ENCODE measurements at places on chromosomes 4 and X. TPM values are rescaled to one million over a fixed set of nuclear protein-coding genes. Genes with fewer than 3 reads are reported as not detected.

CXCL11 gene
- not detected for polyA plus RNA-seq

CLCN4 gene
- 14.7 TPM for polyA plus RNA-seq

CXCL6 gene
- polyA plus RNA-seq: not detected

FAT4 gene
- 12.5 TPM for polyA plus RNA-seq

FAM114A1 gene
- 53.5 TPM for polyA plus RNA-seq

LINC00632 gene
- 5.9 TPM for polyA plus RNA-seq

PPP1R2C gene
- not detected for polyA plus RNA-seq

HEPH gene
- polyA plus RNA-seq: 6.4 TPM

LANCL3 gene
- 0.26 TPM for polyA plus RNA-seq

BRS3 gene
- polyA plus RNA-seq: not detected

POU4F2 gene
- polyA plus RNA-seq: not detected

GABRG1 gene
- polyA plus RNA-seq: not detected

MAGEB16 gene
- polyA plus RNA-seq: not detected

SRPX gene
- polyA plus RNA-seq: 54.1 TPM

NAA11 gene
- polyA plus RNA-seq: 0.86 TPM

TMEM255A gene
- 15.0 TPM for polyA plus RNA-seq

ZNF718 gene
- polyA plus RNA-seq: 4.1 TPM

TEX11 gene
- 0.23 TPM for polyA plus RNA-seq

ARHGAP36 gene
- polyA plus RNA-seq: 522 TPM

CD99 gene
- polyA plus RNA-seq: 348 TPM

NSUN7 gene
- 0.66 TPM for polyA plus RNA-seq

FDCSP gene
- not detected for polyA plus RNA-seq

UCHL1 gene
- polyA plus RNA-seq: 20.8 TPM

GAB3 gene
- polyA plus RNA-seq: 5.2 TPM

UGT2B17 gene
- polyA plus RNA-seq: not detected

CDS1 gene
- 0.43 TPM for polyA plus RNA-seq

MAGEB10 gene
- polyA plus RNA-seq: not detected

ALB gene
- polyA plus RNA-seq: 3.3 TPM

RENBP gene
- 5.1 TPM for polyA plus RNA-seq

LONRF3 gene
- 3.0 TPM for polyA plus RNA-seq

KIAA1210 gene
- polyA plus RNA-seq: 0.12 TPM

LRP2BP gene
- 4.7 TPM for polyA plus RNA-seq

ZAR1 gene
- polyA plus RNA-seq: not detected

CABS1 gene
- not detected for polyA plus RNA-seq

ZIC3 gene
- not detected for polyA plus RNA-seq

XG gene
- polyA plus RNA-seq: 0.65 TPM

USP17L18 gene
- not detected for polyA plus RNA-seq

PLXNA3 gene
- polyA plus RNA-seq: 41.3 TPM

UGT2A3 gene
- not detected for polyA plus RNA-seq

FRMD7 gene
- polyA plus RNA-seq: 0.06 TPM

NLGN4X gene
- 2.5 TPM for polyA plus RNA-seq

FAAH2 gene
- polyA plus RNA-seq: 0.74 TPM
